ENCODE measurements at places on chromosomes 1 and 21. TPM values are rescaled to one million over a fixed set of nuclear protein-coding genes. Genes with fewer than 3 reads are reported as not detected.

ANKRD65 gene
- total RNA-seq, result under 0.01 TPM

KCNJ6 gene
- total RNA-seq, result 0.14 TPM

CLCA4 gene
- total RNA-seq, result not detected

FTCD gene
- not detected for total RNA-seq

EPHA2 gene
- total RNA-seq, result 76.2 TPM

SGIP1 gene
- 53.4 TPM for total RNA-seq

TCEA3 gene
- 6.4 TPM for total RNA-seq

Measured in placental pericyte (primary cell).